WTC11 (cell line): ENCODE measurements at places on chromosomes 12 and 14.

DNA sequence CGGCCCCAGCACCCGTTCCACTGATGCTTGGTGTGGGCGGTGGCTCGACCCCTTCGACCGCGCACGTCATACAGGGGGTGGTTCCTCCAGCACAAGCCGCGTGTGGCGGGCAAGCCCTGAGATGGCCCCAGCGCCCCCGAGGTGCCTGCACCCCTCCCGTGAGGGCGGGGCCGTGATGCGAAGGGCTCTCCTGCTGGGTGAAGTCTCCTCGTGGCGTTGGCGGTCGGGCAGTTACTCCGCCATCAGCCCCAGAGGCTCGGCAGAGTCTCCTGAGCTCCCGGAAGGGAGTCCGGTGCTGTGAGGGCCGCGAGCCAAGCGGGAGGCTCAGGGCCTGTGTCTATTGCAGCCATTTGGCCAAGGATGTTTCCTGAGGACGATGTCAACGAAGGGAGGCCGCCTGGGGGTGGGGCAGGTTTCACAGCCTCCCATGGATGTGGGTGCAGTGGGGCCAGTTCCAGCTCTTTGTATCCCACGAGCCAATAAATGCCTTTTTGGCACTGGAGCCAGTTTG is 78.1 kb upstream of the GALNT9 start:
- no peak for DNase-seq

- DNase-seq: peak; percentile 22
These were observed 280.6 kb upstream of the PWP1 start for GRCh38 chr12:107404981-107405380.

DNA sequence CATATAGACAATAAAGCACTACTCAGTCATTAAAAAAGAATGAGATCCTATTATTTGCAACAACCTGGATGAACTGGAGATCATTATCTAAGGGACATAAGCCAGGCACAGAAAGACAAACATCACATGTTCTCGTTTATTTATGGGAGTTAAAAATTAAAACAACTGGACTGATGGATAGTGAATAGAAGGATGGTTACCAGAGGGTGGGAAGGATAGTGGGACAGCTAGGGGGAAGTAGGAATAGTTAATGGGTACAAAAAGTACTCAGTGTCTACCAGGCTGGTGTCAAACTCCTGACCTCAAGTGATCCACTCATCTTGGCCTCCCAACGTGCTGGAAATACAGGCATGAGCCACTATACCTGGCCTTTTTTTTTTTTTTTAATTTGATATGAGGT is 56.7 kb upstream of the KTN1 start:
- no peak for DNase-seq

DNA sequence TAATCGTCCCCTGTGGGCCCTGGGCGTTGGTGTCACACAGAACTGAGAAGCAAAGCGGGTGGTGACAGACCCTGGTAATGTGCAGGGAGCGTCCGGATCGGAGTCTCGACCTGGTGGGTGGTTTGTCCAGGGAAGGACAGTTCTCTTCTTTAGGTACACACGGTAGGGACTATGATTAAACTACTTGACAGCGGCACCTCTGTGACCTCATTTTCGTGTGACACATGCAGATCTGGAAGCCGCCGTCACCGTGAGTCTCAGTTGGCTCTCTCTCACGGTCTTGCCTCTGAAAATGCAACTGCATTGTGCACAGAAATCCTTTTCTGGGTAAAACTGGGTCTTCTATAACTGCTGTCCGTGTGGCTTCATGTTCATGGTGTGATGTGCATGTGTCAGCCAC is 32.1 kb downstream of the XRCC3 start:
- no peak for DNase-seq

DNA sequence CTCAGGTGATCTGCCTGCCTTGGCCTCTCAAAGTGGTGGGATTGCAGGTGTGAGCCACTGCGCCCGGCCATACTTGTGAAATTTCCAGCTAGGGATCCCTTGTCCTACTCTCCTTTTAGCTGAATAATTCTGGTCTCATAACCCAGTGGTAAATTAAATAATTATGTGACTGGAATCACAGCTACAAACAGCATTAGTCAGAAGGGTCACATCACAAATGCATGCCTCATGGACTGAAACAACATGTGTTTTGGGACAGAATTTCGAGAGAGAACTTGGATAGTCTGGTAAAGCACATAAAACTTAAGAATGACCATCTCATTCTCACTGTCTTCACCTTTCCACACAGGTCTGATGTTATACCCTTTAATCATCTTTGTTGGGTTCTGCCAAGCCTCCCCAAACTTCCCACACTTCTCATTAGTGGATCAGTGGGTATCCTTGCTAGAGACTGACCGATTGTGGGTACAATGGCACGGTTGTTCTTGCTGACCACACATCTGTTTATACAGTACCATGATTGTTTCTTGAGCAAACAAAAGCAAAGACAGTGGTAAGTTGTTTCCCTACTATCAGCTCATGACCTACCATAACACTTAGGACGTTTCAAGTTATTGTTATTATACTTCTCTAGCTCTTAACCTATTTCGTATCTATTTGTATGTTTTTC is 5.1 kb downstream of the GPRC5D start:
- no peak for DNase-seq

DNA sequence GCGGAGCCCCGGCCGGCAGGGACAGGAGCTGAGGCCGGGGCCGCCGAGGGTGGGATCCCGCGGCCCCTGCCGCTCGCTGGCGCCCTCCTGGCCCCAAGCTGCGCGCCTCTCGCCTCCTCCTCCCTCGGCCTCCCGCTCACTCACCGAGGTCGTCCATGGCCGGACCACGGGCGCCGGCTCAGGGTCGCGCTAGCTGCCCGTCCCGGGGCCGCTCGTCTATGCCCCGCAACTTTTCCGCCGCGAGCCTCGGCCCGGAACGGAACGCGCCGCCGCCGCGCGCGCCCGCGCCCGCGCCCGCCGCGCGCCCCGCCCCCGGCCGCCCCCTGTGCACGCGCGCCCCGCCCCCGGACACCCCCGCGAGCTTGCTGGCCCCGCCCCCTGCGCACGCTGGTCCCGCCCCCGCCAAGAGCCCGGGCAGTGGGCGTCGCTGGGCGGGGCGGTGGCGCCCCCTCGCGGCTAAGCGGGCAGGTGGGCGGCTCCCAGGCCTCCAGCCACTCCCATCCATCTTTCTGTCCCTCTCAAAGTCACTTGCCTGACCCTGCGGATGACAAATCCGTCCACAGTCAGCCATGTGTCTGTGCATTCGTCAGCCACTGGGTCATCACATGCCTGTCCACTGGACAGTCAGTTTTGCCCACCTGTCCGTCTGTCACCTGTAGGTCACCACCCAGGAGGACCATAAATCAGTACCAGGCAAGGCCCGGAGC is at the start of gene PXN:
PXN (minus strand) TSS at position 258 of the 707 bp plus-strand sequence; CDS start at position 157, 101 bp downstream.
- peak; percentile 88 for DNase-seq

DNA sequence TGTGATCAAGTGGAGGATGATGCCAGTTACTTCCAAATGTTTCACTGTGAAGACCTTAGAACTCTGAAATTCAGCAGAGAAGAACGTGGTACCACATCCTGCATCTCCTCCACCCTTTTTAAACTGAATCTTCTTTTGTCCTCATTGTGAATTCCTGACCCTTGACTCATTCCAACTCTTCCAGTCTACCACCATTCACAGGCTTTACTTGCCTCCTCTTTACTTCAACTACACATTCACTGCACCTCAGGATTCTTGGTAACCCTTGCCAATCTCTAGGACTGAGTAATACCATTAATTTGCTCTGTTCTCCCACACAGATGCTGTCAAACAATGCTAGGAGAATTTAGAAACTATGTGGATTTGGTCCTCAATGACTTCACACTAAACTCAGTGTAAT is 37.3 kb downstream of the PPP1R12A start:
- no peak for DNase-seq

GRCh38 chr12:95882873-95883272 is 24.1 kb downstream of the SNRPF start:
- DNase-seq: no peak

DNA sequence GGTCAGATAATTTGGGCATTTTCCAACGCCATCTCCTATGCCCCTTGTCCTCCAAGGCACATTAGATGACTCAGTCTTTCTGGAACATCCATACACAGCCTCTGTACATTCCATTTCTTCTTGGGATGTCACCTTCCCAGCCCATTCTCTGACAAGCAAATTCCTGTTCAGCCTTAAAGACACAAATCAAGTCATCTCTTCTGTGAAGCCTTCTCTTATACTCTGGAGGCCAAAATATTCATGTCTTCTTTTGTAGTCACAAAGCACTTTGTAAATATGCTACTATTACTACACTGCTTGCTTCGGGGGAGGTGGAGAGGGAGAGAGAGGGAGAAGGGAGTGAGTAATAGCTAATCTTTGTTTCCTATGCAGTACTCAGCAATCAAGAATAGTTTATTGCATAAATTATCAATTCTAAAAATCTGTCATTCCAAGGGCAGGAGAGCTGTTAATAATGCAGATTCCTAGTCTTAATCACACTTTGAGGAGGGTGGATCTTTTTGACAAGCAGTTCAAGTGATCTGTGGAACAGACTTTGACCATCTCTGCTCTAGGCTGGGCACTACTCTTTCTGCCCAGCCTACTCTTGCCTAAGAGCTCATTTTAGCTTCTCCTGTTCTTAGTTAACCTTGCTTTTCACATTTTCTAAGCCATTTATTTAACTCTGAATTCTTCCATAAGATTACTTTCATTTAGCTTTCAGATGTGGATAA is 27.9 kb downstream of the KCNMB4 start:
- DNase-seq: no peak
